ENCODE measurements at places on chromosomes 7 and 10. TPM values are rescaled to one million over a fixed set of nuclear protein-coding genes. Genes with fewer than 3 reads are reported as not detected.

DNA sequence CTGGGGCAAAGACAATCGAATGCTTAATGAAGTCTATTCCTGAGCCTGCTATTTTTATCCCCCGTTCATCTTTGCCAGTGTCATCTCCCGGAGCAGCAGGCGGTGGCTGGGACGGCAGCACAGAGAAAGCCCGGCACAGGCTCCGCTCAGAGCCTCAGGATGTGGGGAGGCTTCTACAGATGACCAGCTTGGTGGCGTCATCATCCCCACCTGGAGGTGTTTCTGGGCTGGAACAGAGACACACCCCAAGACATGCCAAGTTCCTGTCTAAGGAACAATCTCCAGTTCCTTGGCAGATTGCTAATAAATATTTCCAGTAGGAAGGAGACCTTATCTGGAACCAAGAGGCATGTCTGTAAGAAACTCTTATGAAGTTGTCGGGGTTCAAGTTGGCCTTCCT lies 552.4 kb upstream of the MGMT start:
- DNase-seq: no peak
- no peak overlapping the region for H3K4me3 ChIP-seq
- no peaks in the 10 kb centered on the region for H3K27me3 ChIP-seq
- H3K4me1 ChIP-seq: no peaks in the 10 kb centered on the region
- no peak overlapping the region for H3K27ac ChIP-seq

DNA sequence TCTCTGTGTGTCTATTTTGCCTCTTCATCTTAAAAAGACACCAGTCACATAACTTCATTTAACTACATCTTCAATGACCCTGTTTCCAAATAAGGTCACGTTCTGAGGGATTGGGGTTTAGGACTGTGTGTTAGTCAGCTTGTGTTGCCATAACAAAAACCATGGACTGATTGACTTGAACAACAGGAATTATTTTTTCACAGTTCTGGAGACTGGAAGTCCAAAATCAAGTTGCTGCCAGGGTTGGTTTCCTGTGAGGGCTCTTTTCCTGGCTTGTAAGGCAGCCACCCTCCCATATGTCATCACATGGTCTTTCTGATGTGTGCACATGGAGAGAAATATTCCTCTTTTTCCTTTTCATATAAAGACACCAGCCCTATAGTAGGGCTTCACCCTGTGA lies 55.3 kb downstream of the REEP3 start:
- peaks cover 12% of the 10 kb centered on the region for H3K4me1 ChIP-seq
- H3K36me3 ChIP-seq: peaks cover 24% of the 10 kb centered on the region
- no peaks in the 10 kb centered on the region for H3K27me3 ChIP-seq
- no peak overlapping the region for H3K4me3 ChIP-seq
- no peak overlapping the region for H3K27ac ChIP-seq
- DNase-seq: no peak

DNA sequence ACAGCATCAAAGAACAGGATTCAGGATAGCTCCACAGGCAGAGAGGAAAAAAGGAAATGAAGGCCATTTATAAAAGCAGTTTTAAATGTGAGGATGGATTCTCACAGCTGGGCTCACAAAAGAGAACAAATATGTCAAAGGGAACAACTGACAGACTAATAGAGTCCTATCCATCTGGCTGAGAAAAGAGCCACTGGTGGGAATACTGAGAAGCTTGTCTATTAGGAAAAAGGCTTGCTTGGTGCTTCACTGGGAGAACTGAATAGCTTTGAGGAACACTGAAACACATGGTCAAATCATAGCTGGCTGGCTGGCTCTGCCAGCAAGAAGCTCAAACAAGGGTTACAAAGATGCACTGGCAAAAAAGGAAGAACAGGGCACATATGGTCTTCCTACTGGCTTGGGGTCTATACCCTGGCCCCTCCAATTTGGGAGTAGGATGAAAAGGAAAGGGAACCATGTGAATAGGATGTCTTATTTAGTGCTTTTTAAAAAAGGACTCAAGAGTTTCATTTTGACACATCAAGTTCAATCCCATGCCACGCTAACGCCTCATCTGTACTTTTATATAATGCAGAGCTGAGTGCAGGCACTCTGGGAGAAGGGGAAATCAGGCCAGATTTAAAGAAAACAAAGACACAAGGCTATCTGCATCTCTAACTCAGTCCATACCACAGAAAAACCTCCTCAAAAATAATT lies 44.8 kb upstream of the KCNIP2 start:
- no peaks in the 10 kb centered on the region for H3K27me3 ChIP-seq
- no peak for DNase-seq
- H3K4me3 ChIP-seq: no peak overlapping the region

MARCHF5 gene
- total RNA-seq: 25.6 TPM

GRCh38 chr10:106960812-106961211 lies 203.7 kb downstream of the SORCS1 start:
- no peaks in the 10 kb centered on the region for H3K27me3 ChIP-seq
- H3K36me3 ChIP-seq: no peaks in the 10 kb centered on the region
- no peak for DNase-seq
- H3K4me3 ChIP-seq: no peak overlapping the region

RET gene
- total RNA-seq: 0.22 TPM

ATG9B gene
- total RNA-seq: 11.1 TPM

- DNase-seq: no peak
- H3K36me3 ChIP-seq: no peaks in the 10 kb centered on the region
- H3K27me3 ChIP-seq: peaks cover 9% of the 10 kb centered on the region
- no peak overlapping the region for H3K27ac ChIP-seq
- no peak overlapping the region for H3K4me3 ChIP-seq
Measured at GRCh38 chr7:116447966-116448839, 51.3 kb upstream of the CAV2 start.

CELF2 gene
- 168 TPM for total RNA-seq

- H3K27ac ChIP-seq: no peak overlapping the region
- H3K4me1 ChIP-seq: peaks cover 15% of the 10 kb centered on the region
- H3K36me3 ChIP-seq: peaks cover 2% of the 10 kb centered on the region
- peaks cover 68% of the 10 kb centered on the region for H3K27me3 ChIP-seq
Measured at GRCh38 chr10:75402486-75403143, 1.1 kb upstream of the ZNF503 start.

AKR1C3 gene
- 2.0 TPM for total RNA-seq

CLDN15 gene
- total RNA-seq: 26.6 TPM

MYOZ1 gene
- total RNA-seq: not detected

DNA sequence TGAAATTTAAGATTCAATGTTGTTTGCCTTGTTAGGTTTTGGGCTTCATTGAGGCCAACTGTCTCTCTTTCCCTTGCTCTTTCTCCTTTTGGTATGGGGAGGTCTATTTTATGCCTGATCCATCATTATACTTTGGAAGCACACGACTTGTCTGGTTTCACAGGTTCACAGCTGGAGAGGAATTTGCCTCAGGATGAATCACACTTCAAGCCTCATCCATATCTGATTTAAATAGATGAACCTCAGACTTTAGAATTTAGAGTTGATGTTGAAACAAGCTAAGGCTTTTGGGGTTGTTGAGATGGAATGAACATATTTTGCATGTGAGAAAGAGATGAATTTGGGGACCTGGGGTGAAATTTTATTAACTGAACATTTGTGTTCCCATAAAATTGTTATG lies 150.5 kb upstream of the IGFBP3 start:
- no peaks in the 10 kb centered on the region for H3K36me3 ChIP-seq
- H3K27ac ChIP-seq: no peak overlapping the region
- H3K4me3 ChIP-seq: no peak overlapping the region
- no peak for DNase-seq

DNA sequence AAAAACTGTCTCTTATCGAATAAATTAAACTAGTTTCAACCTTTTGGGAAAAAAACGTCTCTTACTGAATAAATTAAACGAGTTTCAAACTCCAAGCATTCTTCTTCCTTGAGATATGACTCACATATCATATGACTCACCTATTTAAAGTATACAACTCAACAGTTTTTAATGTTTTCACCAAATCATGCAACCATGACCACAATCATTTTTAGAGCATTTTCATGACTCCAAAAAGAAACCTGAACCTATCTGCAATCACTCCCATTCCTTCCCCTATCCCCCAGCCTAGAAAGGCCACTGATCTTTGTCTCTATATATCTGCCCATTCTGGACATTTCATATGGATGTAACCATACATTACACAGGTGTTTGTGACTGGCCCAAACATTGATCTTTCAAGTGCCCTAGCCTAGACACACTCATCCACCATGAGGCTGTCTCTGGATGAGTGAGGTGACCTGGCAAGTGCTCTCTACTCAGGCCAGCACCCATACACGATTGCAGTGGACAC lies 115.3 kb downstream of the PIP4K2A start:
- no peak for DNase-seq
- no peaks in the 10 kb centered on the region for H3K27me3 ChIP-seq
- H3K27ac ChIP-seq: peak overlapping the region; percentile 21
- peaks cover 54% of the 10 kb centered on the region for H3K4me1 ChIP-seq

- no peaks in the 10 kb centered on the region for H3K36me3 ChIP-seq
- no peak for DNase-seq
- H3K27me3 ChIP-seq: no peaks in the 10 kb centered on the region
- H3K4me1 ChIP-seq: no peaks in the 10 kb centered on the region
- H3K27ac ChIP-seq: no peak overlapping the region
Measured at GRCh38 chr10:51340845-51341610, 266.7 kb downstream of the PRKG1 start.

TAC1 gene
- total RNA-seq: not detected

DNA sequence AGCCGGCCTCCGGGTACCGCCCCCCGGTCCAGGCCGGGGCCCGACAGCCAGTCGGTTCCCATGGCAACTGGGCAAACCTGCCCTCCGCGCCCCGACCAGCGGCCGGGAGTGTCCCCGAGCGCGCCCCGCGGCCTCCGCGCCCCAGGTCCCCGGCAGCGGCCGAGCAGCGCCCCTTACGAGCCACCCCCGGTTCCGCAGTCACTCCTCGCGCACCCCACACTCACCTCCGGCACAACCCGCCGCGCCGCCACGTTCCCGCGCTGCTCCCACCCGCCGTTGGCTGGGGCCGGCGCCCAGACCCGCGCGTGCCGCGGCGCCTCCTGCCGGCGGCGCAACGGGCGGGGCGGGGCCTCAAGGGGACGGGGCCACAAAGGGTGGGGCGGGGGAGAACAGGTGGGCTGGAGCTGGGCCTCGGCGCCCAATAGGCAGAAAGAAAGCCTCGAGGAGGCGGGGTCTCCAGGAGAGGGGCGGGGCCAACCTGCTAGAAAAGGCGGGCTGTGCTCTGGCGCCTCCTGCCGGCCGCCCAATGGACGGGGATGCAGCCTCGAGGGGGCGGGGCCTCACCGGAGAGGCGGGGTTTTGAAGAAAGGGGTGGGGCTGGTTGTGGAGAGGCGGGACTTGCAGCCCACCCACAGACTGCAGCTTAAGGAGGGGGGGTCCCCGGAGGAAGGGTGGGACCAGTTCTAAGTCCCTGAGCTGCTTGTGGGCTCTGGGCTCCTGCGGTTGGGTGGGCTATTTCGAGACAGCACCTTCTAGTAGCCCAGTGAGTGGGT lies at the start of gene RADIL:
RADIL (minus strand) TSS at position 345 of the 773 bp plus-strand sequence. CDS start 5,577 bp downstream, outside the sequence.
- H3K4me3 ChIP-seq: peak within 1 kb of the TSS; percentile 52
- H3K27ac ChIP-seq: no peak within 1 kb of the TSS
- H3K27me3 ChIP-seq: peaks cover 34% of the 10 kb centered on the region
- peak; percentile 95 for DNase-seq

- no peaks in the 10 kb centered on the region for H3K4me1 ChIP-seq
- no peak for DNase-seq
- H3K27ac ChIP-seq: no peak overlapping the region
- H3K27me3 ChIP-seq: no peaks in the 10 kb centered on the region
- H3K4me3 ChIP-seq: no peak overlapping the region
- H3K36me3 ChIP-seq: no peaks in the 10 kb centered on the region
Measured at GRCh38 chr10:85643171-85643844, 723.3 kb downstream of the GRID1 start.

DNA sequence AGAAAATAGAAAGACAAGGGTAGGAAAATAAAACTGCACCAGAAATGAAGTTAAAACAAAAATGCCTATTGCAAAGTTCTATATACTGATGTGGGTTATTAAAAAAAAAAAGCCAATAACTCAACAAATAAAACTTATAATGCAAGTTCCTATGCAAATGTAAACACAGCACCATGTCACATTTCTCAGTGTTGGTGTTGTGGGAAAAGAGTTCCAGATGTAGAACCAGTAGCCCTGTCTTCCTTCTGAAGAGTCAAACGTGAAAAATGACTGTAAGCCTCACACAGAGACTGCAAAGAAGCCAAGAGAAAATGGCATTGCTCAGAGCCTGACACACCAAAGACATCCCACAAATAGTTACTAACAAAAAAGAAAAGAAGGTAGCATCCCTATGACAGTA lies 10.1 kb downstream of the PON2 start:
- no peak overlapping the region for H3K4me3 ChIP-seq
- H3K36me3 ChIP-seq: peaks cover 3% of the 10 kb centered on the region
- H3K27ac ChIP-seq: no peak overlapping the region
- no peaks in the 10 kb centered on the region for H3K4me1 ChIP-seq

DNA sequence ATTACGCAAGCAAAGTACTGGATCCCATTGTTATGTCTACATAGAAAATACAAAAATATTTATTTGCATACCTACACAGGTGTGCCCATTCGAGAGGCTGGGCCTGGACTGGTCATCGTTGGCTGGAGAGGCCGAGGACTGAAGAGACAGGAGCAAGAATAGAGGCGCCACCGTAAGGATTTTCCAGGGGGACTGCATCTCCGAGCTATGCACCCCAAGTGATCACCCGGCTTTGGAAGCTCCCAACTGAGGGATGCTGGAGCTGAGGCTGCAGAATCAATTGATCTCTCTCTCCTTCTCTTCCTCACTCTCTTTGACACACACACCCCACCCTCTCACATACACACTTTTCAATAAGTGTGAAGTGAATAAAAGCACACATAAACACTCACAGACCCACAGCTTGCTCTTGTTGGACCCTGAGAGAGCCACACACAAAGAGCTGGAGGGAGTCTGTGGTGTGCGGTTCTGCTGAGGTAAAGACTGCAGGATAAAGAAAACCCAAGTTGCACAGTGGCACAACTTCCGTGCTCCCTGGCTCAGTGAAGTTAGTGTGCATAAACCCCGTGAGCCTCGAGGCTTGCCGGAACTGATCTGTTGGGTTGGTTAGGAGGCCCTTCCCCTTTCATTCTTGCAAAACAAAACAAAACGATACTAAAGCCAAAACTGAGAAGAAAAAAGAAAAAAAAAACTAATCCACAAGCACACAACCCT lies at the start of gene AOAH:
AOAH (minus strand) TSS at position 544 of the 714 bp plus-strand sequence; CDS start at position 198, 346 bp downstream.
- peak within 1 kb of the TSS; percentile 95 for H3K27ac ChIP-seq
- H3K4me3 ChIP-seq: peak within 1 kb of the TSS; percentile 89
- DNase-seq: peak; percentile 75
- H3K36me3 ChIP-seq: peaks cover 10% of the 10 kb centered on the region

- H3K27ac ChIP-seq: no peak overlapping the region
- peak overlapping the region; percentile 52 for H3K4me3 ChIP-seq
- peaks cover 7% of the 10 kb centered on the region for H3K27me3 ChIP-seq
- DNase-seq: no peak
Measured at GRCh38 chr10:92238586-92239098, 52.2 kb downstream of the CPEB3 start.

DNA sequence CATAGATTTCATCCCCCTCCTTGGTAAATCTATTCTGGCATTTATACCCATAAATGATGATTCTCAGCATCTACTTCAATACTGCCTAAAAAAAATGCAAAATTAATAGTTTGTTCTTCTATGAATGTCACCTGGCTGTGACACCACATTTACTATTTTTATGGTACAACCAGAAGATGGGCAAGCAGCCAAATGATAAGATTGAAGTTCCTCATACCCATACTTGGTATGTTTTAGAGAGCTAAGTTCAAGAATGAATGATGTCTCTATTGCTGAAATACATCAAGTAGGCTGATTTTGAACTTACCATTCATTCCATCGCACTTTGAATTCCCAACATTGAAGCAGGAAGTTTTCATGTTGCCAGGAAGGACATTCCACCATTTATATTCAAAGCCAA lies 134.2 kb downstream of the ELAPOR2 start:
- peaks cover 9% of the 10 kb centered on the region for H3K27me3 ChIP-seq
- H3K4me1 ChIP-seq: peaks cover 5% of the 10 kb centered on the region
- H3K36me3 ChIP-seq: no peaks in the 10 kb centered on the region
- H3K27ac ChIP-seq: no peak overlapping the region
- no peak for DNase-seq

FOXI2 gene
- total RNA-seq: not detected

FGFR2 gene
- 0.89 TPM for total RNA-seq

CPA2 gene
- not detected for total RNA-seq

MASTL gene
- 29.6 TPM for total RNA-seq

TBXAS1 gene
- 2.1 TPM for total RNA-seq

All from activated naive CD8-positive, alpha-beta T cell treated with anti-CD3 and anti-CD28 coated beads, Interleukin-2, amount 10 ng/mL, durations not matched to agents 7 days and 5 days (primary cell).